ENCODE measurements at places on chromosomes 3 and 15.

DNA sequence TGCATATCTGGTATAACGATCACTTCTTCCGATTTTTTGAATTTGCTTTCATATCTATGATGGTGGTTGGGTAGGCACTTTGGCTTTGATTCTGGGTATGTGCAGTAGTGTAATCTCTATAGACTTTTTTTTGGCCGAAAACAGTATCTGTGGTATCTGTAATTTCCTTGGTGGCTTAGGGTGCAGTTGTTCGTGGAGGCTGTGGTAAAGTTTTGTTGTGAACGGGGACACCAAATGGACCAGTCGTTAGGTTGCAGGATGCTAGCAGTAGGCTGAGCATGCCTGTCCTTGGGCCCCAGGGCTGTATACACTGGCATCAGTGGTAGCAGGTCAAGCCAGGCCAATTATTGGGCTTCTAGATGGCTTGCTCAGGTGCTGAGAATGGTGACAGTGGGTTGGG is 55.2 kb downstream of the CCDC66 start:
- DNase-seq: no peak

GRCh38 chr3:100562224-100562857 is 47.1 kb upstream of the ADGRG7 start:
- no peak for DNase-seq

- DNase-seq: no peak
Observed at GRCh38 chr15:22952796-22953579, 27.2 kb downstream of the CYFIP1 start.

DNA sequence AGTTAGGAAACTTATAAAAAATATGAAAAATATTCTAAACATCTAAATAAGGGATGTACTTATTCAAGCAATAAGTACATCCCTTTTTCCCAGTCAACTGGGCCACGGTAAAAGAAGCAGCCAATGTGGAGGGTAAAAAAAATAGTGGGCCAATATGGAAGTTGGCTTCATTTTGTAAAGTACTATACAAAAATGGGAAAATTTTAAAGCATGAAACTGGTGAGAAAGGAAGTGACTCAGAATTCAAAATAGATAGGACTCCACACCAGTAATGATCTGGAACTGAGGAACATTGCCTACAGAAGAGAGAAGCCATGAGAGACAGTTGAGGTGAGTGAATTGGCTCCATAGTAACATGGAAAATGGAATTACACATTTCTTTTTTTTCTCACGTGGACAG is 108.9 kb downstream of the FNDC3B start:
- no peak for DNase-seq

All from GM12891 (cell line).